ENCODE measurements at places on chromosomes 12 and 14.
A peak's percentile ranks its signal among the peaks of the same experiment; 100 is the strongest.

DNA sequence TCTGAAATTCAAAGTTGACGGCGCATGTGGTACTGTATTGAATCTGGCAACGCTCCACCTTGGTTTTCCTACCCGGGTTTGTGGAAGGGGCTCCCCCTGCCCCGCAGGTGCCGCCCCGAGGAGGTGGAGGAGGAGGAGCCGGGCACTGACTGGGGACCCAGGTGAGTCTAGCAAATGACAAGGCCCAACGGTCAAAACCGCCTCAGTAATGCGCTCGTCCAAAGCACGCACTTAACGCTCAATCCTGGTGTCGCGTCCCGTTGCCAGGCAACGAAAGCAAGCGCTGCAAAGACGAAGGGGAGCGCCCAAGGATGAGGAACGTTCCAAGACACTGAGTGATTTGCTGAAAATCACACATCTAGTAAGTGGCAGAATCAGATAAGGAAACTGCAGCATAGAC lies 24.0 kb upstream of the CLEC4E start:
- no peak for DNase-seq

GRCh38 chr12:29703528-29703927 lies 80.2 kb downstream of the TMTC1 start:
- DNase-seq, result no peak

DNA sequence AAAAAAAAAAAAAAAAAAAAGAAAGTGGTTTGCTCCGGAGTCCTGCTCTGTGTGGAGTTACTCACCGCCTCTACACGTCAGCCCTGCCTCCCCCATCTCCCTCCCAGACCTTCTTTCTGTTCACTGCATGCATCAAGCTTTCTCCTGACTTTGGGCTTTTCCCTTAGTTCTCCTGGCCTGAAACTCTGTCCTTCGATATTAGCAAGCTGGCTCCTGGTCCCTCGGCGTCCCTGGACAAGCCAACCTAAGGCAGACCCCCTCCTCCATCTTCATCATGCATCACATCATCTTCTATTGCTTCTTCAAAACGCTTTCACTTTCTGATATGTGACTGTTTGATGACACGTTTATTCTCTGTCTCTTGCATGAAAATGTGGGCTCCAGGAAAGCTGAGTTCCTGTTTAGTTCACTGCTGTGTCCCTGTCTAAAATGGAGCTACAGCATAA lies 40.6 kb downstream of the SLC15A4 start:
- DNase-seq, result no peak

DNA sequence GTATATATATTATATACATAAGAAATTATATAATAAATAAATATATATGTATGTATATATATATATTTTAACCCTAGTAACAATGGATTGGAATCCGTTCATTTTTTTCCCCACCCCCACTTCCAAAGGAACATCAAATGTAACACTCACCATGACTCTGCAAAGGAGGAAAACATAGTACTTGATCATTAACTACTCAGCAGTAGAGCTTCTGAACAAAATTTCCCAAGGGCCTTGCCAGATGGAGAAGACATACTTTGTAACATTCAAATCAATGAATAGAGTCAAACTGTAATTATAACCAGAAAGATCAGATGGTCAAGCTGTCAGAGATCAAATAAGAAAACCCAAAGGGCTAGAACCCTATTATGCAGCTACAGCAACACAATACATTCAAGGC lies 126.0 kb upstream of the CNTN1 start:
- no peak for DNase-seq

DNA sequence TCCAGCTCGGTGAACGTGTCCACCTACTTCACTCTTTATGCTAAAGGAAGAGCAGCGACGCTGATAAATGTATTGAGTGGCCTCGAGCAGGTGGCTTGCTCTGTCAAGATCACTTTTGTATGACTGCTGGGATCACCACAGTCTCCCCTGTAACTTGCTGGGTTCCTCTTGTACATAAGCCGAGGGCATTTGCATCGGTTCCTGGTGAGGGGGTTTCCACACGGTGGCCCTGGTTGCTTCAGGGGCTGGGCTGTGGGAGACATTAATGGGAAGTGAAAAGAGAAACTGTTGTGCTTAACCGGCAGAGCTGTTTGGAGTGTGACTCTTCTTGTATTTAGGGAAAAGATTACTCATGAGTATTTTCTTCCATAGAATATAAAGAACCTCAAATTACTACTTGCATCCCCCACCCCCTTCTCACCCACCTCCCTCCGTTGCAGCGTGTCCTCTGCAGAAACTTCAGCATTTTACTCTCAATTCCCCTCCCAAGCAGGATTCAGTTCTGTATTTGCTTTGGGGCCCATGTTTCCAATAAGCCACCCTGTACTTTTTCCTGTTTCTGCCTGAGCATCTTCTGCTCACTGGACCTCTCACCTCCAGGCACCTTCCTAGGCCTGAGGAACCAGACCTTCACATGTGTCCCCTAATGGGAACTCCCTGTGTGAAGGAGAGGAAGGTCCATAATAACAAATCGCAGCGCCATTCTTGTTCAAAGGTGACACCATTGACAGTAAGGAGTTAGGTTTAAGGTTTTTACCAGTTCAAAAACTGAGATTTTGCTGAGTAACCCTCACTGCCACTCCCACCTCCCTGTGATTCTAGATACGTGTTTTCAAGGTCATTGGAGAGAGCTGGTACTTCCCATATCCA lies 187.0 kb downstream of the ETV6 start:
- peak; percentile 98 for DNase-seq

GRCh38 chr12:112876506-112876905 lies 30.3 kb upstream of the OAS1 start:
- DNase-seq, result no peak

DNA sequence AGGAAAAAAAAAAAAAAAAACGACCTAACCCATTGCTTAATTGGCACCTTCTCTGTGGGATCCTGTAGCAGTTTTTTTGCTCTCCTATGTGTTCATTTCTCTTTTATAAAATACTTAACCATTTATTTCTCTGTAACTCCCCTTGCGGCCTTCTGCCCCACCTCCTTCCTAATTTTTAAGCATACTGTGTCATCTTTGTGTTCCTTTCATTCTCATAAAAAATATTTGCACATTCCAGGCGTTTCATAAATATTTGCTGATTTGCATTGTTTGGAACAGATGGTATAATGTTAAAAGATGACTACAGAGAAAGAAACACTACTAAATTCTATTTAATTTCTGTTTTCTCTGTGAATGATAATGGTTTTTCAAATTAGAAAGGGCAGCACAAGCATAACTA lies 77.9 kb downstream of the NPAS3 start:
- DNase-seq, result no peak

DNA sequence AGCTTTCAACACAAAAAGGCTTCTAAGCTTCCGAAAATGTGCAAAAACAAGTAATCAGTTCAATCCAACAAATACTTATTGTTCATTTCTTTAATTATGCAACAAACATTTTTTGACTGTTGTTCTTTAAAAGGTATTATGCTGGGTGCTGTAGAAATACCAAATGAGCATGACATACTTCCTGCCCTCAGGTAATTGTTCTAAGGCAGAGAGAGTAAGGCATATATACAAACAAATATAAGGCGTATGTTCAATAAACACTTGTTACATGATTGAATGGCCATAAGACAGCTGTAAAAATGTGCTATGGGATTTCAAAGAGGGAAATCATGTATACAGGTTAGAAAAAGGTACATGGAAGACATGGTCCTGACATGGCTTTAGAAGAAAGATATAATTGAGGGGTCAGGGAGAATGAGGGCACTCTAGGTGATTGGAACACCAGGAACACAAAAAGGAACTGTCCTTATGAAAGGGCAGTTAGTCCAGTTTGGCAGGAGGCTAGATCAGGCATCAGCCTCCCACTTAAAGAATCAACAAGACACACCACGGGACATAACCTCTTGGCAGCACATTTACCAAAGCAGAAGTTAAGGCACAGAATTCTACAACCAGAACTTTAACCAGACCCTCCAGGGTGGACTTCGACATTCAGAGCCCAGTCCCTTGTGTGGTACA lies 135.8 kb upstream of the SCAF11 start:
- DNase-seq, result no peak

GRCh38 chr14:81534510-81535074 lies 939 bp upstream of the SEL1L start:
- DNase-seq, result no peak

All from GM12865 (cell line).